NCI-H82 (cell line): ENCODE measurements at places on chromosomes 12 and 14.

DNA sequence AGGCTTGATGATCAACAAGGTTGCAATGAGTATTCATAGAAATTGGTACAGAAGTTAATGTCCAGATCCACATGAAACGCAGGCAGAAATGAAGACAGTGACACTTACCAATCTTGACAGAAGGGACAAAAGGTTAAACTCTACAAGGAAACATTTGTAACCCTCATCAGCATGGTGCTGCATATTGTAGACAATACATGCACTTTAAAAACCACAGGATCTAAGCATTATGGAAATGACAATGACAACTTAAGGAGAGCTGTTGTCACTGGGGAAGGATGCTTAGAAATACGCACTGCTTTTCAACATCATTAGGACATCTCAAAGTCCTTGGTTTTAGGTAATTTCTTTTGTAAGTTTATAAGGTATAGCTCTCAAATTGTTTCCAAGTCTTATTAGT is 130.6 kb downstream of the ATP23 start:
- DNase-seq = no peak

DNA sequence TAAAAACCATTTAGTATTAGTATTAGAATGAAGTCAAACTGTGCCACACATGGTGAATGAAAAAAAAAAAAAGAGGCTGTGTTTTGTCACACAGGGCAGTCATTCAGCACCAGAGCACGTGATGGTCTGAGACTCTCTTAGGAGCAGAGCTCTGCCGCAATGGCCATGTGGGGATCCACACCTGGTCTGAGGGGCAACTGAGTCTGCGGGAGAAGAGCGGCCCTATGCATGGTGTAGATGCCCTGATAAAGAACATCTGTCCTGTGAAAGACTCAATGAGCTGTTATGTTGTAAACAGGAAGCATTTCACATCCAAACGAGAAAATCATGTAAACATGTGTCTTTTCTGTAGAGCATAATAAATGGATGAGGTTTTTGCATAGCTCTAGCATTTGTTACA is 12.2 kb upstream of the BDKRB1 start:
- no peak for DNase-seq

DNA sequence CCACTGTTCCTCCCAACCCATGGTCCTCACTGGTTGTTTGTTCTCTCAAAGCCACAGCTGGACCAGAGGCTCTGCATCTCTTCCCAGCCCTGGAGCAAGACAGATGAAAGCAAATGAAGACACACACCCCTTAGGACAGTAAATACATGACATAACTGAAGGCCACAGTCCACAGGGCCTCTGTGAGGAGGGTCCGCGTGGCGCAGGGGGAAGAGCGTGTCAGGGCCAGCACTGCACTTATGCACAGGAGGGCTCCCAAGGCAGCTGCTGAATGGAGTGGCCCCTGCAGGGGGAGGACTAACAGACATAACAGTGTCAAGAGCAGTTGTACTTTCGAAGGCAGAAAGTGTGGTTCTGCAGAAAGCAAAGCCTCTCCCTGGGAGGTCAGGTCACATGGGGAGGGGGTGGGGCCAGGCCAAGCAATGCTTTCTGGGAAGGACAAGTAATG is 79.9 kb downstream of the CHGA start:
- no peak for DNase-seq

GRCh38 chr12:51938726-51939125 is 12.8 kb upstream of the ACVR1B start:
- DNase-seq = no peak

DNA sequence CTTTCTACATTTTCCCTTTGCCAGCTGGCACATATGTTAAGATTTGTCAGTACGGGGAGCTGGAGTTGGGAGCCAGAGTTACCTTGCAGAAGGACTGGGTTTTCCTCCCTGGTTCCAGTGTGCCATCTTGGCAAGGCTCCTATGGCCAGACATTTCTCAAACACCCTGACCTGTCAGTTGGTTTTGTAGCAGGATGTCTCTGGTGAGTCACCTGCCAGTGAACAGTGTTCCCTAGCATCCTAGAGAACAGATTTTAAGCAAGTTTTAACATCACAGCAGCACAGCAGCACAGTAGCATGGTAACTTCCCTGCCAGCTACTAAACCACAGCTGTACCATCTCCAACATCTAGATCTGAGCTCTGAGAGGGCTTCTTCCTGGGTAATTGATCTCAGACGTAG is 26.2 kb upstream of the KTN1 start:
- DNase-seq = no peak

DNA sequence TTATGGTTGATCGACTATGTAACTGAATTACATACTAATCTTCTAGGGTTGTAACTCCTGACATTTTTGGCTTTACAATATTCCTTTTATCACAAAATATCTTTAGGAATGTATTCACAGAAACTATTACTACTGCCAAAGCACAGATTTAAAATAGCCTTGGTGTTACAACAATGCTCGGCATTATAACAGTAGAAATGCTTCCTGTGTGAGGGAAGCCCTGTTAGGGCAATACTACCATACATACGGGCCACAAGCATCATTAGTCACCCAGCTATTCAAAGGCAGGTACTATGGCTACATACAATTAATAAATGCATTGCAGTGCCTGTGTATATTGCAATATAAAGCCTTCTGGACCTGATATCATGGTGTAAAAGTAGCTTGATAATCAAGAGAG is 517.8 kb downstream of the C12orf50 start:
- DNase-seq = no peak

DNA sequence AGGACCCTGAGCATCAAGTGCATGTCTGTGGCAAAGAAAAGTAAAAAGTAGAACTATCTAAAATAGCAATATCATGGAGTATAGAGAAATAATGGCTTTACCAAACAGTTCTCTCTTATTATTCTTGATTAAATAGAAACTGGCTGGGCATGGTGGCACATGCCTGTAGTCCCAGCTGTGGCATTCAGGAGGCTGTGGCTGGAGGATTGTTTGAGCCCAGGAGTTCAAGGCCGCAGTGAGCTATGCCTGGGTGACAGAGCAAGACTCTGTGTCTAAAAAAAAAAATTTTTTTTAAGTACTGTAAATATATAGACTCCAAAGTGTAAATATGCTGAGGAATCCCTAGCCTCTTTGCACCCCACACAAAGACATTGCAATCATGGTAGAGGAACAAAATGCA is 121.9 kb downstream of the KITLG start:
- DNase-seq = no peak

DNA sequence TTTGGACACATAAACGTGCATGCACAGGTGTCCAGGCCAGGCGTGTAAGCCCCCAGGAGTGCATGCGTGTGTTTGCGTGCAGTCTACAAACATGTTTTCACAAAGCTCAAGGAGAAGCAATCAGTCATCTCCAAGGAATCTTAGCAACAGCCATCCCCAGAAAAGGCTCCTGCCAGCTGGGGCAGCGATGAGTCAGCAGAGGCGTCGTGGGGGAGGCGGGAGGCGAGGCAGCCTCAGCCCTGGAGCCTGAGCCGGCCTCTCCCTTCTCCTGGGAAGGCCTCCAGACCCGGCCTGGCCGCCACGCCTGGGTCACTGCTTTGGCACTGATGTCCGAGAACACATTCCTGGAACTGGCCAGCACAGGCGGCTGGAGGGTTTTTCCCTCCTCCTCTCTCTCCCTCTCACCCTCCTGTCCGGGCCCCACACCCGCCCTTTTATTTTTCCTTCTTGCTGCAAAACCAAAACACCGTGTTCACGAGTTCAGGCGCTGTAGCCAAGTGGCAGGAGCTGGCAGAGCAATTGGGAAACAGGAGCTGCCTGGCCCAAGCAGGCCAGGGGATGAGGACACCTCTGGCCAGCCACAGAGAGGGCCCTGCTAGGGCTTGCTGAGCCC is 92.7 kb downstream of the LRRC74A start:
- DNase-seq = peak; percentile 83

- DNase-seq = no peak
Observed at GRCh38 chr14:90612801-90613200, 203.4 kb downstream of the TTC7B start.

GRCh38 chr12:113519464-113520307 is 48.0 kb upstream of the LHX5 start:
- no peak for DNase-seq

GRCh38 chr14:49505041-49505766 is 81.0 kb downstream of the RPS29 start:
- no peak for DNase-seq

- DNase-seq = no peak
Observed at GRCh38 chr12:90024262-90024661, 315.6 kb upstream of the ATP2B1 start.
